NCI-H510A (cell line): ENCODE measurements at places on chromosomes 13 and 19.

- DNase-seq: no peak
These were observed 37.3 kb downstream of the ZAR1L start for GRCh38 chr13:32277839-32278238.

DNA sequence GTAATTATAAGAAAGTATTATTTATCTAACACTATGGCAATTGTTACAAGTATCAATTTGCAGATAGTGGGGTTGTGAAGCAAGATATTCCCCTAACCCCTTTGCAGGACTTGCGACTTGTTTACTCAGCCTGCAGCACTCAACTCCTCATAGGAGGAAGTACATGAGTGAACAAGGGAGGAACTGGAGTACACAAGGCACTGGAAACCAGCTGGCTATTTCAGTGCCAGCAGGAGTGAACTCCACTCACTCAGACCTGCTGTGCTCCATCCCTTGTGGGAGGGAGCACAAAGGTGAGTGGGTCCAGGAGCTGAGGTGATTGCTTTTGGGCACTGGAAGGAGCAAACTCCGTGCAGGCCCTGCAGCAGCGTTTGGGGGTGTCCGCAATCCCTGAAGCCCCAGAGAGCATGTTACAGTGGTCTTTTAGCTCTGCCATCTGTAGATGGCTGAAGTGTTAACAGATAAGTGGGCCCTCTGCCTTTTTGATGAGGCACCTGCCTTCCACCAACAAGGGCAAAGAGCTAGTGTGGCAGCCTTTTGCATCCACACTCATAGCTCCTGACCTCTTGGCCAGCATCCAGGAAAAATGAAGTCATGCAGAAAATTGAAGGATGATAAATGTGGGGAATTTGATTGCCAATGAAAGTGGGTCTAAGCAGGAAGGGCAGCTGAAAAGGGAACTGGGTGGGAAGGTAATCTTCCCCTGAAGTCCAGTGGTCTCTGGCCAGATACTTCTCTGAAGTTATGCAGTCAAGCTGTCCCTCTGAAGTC, 802.2 kb upstream of the MIR17HG start:
- DNase-seq: peak; percentile 86

DNA sequence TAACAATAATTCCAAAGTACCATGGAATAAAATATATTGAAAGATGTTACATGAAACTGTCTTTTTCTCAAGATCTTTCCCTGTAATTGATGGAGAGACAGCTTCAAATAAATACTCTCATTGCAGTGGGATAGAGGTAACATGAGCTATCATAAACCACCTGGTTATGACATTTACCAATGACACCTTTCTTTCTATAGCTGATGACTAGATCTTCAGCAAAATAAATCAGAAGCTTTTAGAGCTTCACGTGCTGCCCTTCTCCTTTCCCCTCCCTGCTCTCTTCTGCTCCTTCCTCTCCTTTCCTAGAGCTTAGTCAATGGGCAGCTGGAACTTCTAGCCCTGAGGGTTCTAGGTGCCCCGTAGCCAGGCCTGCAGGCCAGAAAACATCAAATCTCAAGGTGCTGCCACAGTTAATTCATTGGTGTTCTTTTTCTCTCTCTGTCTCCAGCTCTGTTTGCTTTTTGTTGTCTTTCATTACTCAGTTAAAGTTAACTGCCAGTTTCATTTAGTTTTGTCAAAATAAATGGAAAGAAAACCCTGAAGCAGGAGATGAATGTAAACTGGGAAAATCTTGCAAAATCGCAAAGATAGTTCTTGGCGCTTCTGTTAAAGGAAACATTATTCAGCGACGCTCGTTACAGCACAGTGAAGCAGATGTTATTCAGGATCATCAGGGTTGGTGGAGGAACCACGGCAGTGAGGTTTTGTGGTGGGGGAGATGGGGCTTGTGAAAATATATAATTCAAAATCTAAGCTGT, 8.3 kb upstream of the METTL21C start:
- no peak for DNase-seq

- no peak for DNase-seq
These were observed 5.3 kb upstream of the TCF3 start for GRCh38 chr19:1657746-1658145.

- no peak for DNase-seq
These were observed 535.8 kb downstream of the KCTD12 start for GRCh38 chr13:76350399-76350798.

- DNase-seq: no peak
These were observed 11.2 kb upstream of the COMP start for GRCh38 chr19:18802354-18802753.

DNA sequence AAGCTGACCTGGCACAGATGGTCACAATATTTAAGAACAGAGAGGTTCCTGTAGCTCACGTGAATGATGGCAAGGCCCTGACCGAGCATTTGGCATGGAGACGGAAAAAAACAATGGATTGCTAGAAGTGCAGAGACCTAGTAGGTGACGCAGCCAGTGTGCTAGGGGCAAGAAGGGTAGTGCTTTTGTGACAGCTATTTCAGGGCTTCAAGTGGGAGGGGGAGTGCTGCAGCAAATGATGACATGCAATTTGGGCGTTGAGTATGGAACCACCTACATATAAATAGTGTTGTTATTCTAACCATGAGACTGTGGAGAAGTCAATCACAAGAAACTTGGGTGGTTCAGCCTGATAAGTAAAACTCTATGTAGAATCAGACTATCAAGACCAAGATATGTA, 65.7 kb upstream of the IL17D start:
- DNase-seq: no peak

DNA sequence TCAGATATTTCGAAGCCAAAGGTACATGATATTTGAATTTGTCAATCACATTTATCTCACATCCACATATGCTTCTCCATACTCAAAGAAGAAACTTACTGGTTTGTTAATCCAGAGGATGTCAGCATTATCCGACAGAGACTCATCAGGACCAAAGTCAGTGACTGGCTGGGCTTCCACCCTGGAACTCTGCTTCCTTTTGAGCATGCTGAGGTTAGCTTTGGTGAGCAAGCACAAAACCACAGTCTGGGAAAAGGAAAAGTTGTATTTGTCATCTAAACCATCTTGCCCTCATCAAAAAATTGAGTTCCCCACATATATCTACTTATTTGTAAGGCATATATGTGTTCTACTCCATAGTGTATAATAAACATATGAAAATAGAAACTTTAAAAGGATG, 17.4 kb downstream of the NALCN start:
- no peak for DNase-seq

GRCh38 chr13:67619351-67619994, 389.3 kb upstream of the PCDH9 start:
- no peak for DNase-seq

- DNase-seq: no peak
These were observed 448 bp upstream of the ZNF543 start for GRCh38 chr19:57319869-57320179.

GRCh38 chr19:39645800-39646411, 9.8 kb upstream of the LGALS16 start:
- no peak for DNase-seq

GRCh38 chr19:38290631-38291147, 13.4 kb upstream of the C19orf33 start:
- DNase-seq: no peak

DNA sequence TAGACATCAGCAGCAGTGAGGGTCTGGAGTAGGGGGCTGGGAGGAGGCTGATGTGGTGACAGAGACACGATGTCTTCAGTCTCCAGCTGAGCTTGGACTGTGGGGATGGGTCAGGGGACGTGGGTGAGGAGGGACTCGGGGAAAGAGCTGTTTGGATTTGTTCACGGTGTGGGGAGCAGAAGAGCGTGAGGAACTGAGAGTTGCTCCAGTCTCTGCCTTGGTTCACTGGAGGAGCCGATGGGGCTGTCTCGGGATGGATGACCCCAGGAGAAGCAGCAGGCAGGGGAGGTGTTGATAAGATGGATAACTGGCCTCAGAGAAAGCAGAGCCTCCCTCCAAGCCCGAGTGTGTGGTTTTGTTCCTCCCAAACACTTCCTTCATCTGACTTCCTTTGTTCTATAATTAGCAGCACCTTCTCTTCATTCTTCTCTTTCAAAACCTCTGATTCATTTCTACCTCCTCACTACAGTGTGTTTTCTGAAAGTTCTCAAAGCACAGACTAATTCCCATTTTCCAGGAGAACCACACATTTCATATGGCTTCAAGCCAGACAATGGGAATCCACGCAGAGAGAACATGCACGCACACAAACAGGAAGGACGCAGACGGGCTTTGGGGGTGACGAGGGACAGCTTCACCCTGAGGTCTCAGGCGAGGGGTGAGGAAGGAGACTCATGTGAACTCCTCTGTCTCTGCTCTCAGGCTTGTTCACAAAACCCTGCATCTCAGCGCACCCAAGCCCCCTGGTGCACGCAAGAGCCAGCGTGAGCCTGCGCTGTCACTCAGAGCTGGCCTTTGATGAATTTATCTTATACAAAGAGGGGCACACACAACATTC, 18.6 kb downstream of the LAIR2 start:
- no peak for DNase-seq

GRCh38 chr13:86945584-86945983, 725.6 kb upstream of the SLITRK5 start:
- no peak for DNase-seq

- no peak for DNase-seq
These were observed 14.2 kb upstream of the RASA3 start for GRCh38 chr13:114146629-114147028.

GRCh38 chr13:36715841-36716240, 42.0 kb downstream of the SERTM1 start:
- DNase-seq: no peak

GRCh38 chr19:40721936-40722661, 5.2 kb downstream of the ITPKC start:
- DNase-seq: no peak

DNA sequence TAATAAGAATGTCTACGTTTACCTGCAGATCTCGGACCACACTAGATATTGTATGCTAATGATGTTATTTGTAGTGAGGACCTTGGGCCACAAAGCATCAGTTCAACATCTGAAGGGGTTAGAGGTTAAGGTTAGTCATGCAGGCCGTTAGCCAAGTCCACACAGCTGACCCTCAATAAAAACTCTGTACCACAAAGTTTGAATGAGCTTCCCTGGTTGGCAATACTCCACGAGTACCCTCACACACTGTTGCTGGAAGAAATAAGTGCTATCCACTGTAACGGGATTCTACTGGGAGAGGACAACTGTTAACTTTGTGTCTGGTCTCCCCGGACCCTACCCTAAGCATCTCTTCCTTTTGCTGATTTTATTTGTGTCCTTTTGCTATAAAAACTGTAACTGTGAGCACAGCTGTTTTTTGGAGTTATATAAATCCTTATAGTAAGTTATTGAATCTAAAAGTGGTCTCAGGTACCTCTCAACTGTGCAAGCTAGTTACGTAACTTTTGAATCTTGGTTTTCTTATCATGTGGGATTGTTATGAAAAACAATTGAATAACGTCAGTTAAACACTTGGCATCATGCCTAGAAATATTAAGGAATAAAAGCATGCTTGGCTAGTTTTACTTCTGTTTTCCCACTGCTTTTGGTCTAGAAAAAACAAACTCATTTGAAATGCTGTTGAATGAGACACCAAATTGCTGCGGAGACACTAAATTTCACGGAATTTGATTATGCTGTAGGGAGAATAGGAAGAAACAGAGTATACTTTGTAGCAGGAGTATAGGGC, 181.5 kb downstream of the DNAJC3 start:
- DNase-seq: no peak

DNA sequence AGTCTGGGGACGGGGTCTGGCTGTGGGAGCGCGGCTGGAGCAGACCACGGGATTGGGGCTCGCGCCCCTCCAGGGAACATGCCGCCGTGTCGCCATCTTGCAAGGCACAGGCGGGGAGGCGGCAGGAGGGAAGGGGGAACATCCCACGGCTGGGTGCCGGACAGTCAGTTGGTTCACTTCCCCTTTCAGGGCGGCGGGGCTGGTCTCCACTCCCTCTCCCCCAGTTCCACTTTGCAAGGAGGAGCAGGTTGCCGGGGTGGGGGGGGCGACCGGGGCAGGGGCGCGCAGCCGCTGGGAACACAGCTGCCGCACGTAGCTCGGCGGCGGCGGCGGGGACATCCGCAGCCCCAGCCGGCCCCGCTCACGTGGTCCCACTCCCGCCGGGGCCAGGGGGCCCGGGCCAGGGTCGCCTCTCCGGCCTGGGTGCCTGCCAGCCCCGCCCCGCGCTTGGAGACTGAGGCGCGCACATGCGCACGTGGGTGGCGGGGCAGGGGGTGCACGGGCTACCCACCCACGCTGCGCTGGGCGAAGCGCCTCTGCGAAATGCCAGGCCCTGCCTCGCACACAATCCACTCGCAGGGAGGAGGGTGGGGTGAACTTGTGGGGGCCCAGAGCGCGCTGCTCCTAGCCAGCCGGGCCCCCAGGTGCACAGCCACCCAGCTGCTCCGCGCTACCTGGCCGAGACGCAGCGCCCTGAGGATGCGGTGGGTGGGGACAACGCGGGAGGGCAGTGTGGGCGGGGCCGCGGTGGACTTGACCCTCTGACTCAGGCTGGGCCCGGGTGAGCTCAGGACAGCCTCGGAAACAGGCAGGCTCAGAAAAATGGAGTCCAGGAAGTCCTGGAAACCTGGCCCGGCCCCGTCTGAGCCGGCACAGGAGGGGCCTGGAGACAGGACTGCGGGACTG, 6.4 kb downstream of the KLF16 start:
- no peak for DNase-seq

DNA sequence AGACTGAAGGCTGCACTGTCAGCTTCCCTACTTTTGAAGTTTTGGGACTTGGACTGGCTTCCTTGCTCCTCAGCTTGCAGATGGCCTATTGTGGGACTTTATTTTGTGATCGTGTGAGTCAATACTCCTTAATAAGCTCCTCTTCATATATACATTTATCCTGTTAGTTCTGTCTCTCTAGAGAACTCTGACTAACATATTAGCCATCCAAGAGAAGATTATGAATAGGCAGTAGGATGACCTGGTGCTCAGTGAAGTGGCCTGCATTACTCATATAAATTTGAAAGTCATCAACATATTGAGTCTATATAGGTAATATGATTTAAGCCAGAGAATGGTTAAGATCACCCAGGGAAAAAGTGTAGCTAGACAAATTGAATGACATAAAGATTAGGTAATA, 136.3 kb upstream of the UFM1 start:
- no peak for DNase-seq

DNA sequence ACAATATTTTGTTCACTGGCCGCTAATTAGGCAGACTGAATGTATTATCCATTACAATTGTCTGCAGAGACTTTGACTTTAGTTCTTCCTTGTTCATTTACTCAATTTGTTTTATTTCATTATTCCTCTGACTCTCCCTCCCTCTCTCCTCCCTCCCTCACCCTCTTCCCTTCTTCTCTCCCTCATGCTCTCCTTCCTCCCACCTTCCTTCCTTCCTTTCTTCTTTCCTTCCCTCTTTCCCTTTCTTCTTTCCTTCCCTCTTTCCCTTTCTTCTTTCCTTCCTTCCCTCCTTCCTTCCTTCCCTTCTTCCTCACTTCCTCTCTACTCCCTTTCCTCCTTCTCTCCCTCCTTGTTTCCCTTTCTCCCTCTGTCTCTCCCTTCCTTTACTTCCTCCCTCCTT, 1591.0 kb upstream of the SLC10A2 start:
- no peak for DNase-seq
